Activated CD8-positive, alpha-beta memory T cell treated with anti-CD3 and anti-CD28 coated beads, Interleukin-2, amount 10 ng/mL, durations not matched to agents 7 days and 5 days (primary cell): ENCODE measurements at places on chromosomes 7 and 10.

DNA sequence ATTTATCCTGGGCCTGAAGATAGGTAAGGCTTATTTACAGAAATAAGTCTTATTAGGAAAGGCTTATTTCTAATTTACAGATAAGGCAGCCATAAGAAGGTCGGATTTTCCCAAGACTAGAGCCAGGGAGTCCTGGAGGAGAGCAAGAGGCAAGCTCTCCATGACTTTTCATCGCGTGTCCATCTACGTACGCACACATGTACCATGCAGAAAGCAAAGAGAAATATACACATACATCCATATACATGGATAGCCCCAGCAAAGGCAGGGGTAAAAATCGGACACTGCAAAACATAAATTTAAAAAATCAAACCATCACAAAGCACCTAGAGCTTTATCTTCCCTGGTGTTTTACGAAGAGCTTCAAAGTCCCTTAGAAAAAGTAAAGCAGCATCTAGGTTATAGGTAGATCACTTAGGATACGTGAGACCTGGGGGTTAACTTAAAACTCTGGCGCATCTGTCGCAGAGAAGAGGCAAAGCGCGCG is 25.8 kb upstream of the ZRANB1 start:
- DNase-seq = no peak

DNA sequence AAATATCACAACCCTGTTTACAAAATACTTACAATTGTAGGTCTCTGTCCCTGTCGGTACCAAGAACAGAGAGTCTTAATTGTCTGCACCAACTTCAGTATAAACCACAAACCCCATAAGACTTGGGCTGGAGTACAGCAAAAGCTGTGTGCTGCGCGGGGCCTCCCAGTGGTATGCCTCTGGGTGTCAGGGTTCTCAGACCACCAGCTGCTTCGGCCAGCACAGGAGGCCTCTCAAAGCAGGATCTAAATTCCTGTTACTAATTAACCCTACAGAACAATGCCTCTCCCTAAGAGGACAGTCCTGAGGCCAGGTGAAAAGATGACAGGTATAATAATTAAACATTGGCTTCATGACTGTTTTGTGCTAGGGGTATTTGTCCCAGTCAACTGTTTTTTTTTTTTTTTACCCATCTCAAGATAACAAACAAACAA is 957 bp upstream of the SVIL start:
- no peak for DNase-seq

- DNase-seq = no peak
Measured at GRCh38 chr7:71457846-71458590, 326.1 kb downstream of the GALNT17 start.

DNA sequence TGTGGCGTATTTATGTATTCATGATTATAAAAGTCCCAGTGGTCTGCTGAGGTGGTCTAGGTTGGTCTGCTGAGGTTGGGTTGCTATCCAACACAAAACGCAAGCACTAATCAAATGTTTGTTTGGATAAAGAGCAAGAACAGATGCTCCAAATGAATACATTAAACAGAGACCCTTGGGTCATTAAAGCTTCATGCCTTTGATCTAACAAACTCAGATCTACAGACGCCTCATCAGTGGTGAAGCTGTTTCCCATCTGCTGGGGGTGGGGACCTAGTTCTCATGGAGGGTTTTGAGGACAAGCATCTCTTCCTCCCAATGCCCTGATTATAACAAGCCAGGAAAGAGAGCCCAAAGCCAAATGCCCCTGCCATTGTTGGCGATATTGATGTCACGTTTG is 786.7 kb downstream of the NRG3 start:
- no peak for DNase-seq

DNA sequence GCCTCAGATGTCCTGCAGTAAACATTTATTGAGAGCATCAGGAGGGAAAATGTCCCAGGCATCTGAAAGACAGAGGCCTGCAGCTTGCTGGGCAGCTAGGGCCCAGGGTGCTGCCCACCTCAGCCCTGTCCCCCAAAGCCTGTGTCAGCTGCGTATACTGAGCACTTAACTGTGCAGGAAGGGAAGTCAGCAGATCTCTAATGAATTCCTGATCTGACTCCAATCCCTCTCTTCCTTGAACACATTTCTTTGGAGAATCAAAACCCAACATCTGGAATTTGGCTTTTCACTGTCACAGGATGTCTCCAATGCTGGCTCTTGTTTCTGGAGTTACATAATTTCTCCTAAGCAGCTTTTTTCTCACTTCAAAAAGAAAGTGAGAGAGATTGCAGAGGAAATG is 364.7 kb upstream of the NFE2L3 start:
- DNase-seq = no peak

GRCh38 chr7:16524332-16524731 is 2.3 kb upstream of the LRRC72 start:
- DNase-seq = no peak

- DNase-seq = no peak
Measured at GRCh38 chr7:52197221-52197620, 838.2 kb upstream of the POM121L12 start.

GRCh38 chr10:118213436-118213835 is 128.7 kb downstream of the FAM204A start:
- DNase-seq = no peak

DNA sequence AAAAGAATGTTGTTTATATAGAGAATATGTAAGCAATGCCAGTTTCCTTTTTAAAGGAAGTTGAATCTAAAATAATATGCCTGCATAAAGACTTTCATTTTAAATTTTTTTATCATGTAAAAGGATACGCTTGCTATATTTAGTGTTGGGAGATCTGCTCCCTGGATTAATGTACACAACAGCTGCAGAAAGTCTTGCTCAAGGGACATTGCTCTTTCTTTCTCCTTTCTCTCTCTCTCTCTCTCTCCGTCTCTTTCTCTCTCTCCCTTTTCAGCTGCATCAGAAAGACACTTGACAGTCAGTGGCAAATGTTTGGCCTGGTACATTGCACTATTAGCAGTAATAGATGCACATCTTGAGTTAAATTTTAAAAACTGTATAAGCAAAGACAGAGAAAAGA is 739 bp downstream of the MYPN start:
- no peak for DNase-seq

DNA sequence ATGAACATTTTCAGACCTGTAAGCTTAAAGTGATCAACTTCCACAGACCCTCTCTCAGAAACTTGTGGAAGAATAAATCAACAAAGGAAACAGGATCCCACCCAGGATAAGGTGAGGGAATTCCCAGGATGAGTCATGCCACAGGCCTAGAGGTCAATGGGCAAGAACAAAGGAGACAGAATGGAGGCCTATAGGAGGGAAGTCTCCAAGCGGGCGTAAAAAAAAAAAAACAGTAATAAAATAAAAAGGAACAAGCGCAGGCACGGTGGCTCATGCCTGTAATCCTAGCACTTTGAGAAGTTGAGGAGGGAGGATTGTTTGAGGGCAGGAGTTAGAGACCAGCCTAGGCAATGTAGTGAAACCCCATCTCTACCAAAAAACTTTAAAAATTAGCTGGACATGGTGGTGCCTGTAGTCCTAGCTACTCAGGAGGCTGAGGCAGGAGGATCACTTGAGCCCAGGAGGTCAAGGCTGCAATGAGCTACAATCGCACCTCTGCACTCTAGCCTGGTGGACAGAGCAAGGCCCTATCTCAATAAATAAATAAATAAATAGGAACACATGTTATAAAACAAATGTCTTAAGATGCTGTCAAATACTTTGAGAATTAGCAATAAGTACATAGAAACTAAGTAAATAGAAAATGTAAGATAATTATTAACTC is 8.4 kb downstream of the SORBS1 start:
- no peak for DNase-seq

- DNase-seq = no peak
Measured at GRCh38 chr7:38051786-38052185, 126.3 kb upstream of the STARD3NL start.

DNA sequence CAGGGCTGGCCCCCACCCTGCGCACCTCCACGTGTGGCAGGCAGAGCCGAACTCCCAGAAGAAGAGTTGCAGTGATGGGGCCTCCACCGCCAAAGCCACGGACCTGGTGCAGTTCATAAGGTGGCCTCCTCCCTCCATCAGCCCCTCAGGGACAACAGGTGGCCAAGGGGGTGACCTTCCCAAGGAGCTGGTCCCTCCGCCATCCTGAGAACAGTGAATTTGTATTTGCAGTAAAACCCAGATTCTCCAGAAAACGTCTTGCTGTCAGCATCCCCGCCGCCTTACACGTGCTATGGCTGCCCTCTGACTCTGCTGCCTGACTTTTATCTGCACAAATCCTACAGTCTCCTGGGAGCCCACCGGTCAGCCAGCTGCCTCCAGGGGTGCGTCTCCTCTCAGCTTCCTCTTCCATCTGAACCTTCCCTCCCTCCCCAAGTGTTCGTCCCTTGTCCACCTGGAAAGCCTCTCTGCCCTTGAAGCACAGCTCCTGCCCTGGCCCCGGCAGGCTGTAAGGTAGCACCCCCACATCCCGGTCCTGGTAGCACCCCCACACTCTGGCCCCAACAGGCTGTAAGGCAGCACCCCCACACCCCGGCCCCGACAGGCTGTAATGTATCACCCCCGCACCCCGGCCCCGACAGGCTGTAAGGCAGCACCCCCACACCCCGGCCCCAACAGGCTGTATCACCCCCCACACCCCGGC is 311.8 kb downstream of the PTPRN2 start:
- no peak for DNase-seq

- DNase-seq = no peak
Measured at GRCh38 chr7:130909881-130910672, 176.1 kb upstream of the KLF14 start.

DNA sequence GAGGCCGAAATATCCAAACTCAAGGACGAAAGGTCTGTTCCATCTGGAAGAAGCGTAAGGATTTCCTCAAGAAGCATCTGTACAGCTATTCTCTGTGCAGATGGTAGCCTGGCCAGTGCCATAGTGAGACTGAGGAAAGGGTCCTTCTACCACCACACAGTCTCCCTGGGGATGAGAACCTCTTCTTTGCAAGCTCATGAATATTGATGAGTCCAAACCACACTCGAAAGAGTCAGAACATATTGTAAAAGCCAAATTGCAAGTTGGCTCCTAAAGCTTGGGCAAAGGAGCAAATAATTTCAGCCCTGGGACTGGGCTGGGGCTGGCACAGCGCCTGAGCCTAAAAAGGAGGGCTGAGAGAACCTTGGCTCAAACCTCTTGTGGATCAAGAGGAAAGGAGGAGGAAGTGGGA is 66.1 kb upstream of the PIP4K2A start:
- DNase-seq = no peak

GRCh38 chr10:72228318-72228751 is 12.3 kb upstream of the ASCC1 start:
- no peak for DNase-seq

DNA sequence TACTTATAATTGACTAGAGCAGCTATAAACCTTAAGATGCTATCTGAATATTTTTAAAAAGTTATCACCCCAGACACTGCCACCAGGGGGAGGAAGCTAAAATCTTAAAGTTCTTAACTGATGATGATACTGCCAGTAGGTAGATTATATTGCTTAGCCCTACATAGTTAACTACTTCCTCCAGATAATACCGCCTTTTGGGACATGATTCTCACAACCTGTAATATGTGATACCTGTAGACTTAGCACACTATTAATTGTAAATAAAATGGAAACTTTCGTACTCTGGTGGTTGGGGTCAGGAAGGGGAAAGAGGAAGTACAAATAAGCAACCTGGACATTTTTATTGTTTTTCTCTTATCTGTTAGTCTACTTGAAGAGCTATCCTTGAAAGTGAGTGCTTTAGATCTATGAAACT is 268.9 kb downstream of the ADK start:
- no peak for DNase-seq

GRCh38 chr7:35463176-35463700 is 209.3 kb upstream of the TBX20 start:
- no peak for DNase-seq

- no peak for DNase-seq
Measured at GRCh38 chr7:150855476-150856302, 3.4 kb downstream of the AOC1 start.

DNA sequence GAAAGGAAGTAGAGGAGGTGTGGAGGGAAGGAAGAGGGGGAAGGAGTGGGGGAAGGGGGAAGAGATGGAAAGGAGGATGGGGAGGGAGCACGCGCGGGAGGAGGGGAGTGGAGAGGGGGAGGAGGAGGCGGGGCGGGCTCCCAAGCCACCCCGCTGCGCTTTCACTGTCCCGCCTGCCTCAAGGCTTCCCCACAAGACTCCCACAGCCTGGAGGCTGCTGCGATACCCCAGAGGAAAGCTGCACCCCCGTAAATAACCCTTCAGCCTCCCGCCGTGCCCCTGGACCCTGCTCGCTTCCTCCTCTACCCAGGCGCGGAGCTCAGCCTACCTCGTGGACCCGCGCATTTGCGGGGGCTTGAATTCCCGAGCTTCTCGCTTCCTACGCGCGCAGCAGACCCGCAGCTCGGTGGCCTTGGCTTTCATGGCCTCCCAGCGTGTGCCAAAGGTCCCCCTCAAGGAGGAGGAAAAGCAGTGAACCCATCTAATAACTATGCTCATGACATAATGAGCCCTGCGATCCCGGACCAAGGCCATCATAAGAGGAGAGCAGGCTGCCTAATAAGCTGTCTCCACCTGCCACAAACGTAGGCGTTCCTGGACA is at the start of gene C10orf67:
Gene C10orf67, minus strand, starts transcription at position 557 of the 601 bp plus-strand sequence. Its CDS starts 23 bp downstream, at position 534.
- no peak for DNase-seq

GRCh38 chr7:106522696-106523095 is 138.3 kb downstream of the CCDC71L start:
- DNase-seq = no peak

- DNase-seq = no peak
Measured at GRCh38 chr10:126580873-126581647, 89.4 kb downstream of the C10orf90 start.

- no peak for DNase-seq
Measured at GRCh38 chr10:70536196-70536861, 57.8 kb downstream of the PALD1 start.

DNA sequence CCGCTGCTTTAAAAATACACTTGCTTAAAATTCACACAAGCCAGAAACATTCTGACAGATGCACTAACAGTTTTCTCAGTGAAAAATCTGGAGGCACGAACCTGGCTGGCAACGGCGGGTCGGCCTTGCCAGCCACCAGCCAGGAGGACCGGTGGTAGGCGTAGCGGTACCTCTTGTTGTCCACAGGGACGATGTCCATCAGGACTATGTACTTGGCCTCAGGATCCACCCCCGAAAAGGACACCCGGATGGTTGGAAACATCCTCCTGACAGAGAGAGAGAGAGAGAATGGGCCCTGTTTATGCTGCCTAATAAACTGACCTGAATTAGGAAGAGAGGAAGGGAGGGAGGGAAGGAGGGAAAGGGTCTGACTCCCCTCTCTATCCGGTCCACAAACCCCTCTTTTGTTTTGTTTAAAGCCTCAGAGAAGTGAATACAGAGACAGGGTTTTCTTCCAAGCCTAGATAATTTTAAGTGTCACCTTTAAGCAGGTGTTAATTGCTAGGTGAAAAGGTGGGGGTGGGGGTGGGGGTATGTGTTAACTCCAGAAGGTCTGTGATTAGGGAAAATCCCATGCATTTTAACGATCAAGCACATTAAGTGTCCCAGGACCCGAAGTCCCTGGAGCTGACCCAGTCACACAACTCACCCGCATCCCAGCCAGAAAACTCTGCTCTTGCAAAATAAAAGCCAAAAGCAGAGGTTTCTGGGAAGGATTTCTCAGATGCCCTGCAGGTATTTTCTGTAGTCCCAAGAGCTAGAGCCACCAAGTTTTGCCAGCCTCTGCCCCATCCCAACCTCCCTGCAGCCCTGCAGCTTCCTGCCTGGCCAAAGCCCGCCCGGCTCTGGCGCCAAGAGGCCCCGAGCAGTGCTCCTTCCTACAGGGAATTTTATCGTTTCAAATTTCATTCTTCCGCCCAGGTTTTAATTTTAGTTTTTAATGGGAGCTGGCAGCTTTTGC is 5.0 kb downstream of the TBX20 start:
- no peak for DNase-seq

- no peak for DNase-seq
Measured at GRCh38 chr10:94292434-94293090, 70.2 kb downstream of the NOC3L start.
